ENCODE measurements at places on chromosomes 16 and 17.
A peak's percentile ranks its signal among the peaks of the same experiment; 100 is the strongest.

DNA sequence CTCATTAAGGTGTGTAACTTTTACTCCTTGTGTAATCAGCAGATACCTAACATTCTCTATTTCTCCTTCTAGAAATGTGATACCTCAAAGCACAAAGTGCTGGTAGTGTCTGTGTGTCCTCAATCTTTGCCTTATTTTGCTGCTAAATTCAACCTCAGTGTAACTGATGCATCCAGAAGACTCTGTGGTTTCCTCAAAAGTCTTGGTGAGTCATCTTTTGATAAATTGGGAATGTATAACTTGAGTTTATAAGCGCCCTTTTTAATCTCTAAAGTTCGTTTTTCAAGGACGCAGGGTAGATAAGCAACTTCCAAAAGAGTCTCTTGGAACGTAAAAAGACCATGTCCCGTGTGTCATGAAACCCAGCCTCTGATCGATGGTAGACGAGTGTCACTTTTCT lies 10.2 kb downstream of the NARF start:
- DNase-seq, result no peak

DNA sequence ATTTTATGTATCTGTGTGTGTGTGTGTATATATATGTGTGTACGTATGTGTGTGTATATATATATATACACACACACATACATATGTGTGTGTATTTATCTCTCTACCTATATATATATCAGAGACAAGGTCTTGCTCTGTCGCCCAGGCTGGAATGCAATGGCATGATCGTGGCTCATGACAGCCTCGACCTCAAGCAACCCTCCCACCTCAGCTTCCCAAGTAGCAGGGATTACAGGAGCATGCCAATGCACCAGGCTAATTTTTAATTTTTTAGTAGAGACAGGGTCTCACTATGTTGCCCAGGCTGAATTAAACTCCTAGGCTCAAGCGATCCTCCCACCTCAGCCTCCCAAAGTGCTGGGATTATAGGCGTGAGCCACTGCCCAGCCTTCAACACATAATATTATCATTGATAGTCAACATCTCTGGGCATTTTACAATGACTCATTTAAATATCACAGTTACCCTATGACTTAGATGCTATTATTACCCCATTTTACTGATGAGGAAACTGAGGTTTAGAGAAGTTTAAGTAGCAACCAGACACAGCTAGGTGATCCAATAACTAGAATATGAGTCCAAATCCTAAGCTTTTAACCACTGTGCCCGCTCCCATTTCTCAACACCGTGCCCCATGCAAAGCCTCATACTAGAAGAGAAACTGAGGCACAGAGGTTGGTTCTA lies 24.3 kb downstream of the G6PC3 start:
- DNase-seq, result no peak

DNA sequence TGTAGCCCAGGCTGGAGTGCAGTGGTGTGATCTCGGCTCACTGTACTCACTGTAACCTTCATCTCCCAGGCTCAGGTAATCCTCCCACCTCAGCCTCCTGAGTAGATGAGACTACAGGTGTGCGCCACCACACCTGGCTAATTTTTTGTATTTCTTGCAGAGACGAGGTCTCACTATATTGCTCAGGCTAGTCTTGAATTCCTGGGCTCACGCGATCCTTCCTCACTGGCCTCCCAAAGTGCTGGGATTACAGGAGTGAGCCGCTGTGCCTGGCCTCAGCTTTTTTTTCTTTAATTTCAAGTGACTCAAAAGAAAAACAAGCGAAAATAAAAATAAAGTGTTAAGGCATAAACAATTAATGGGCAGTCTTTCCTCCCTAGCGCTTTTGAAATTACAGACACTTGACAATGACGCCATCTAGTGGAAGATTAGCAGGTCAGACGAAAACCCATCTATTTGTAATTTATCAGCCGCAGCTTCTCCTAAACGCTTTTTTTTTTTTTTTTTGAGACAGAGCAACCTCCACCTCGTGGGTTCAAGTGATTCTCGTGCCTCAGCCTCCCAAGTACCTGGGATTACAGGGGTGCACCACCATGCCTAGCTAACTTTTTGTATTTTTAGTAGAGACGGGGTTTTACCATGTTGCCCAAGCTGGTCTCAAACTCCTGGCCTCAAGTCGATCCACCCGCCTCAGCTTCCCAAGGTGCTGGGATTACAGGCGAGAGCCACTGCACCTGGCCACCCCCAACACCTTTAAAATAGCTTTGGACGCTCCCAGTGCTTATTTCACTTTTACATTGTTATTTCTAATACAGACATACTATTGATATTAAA lies 28.1 kb upstream of the PECAM1 start:
- no peak for DNase-seq

- DNase-seq, result no peak
Observed at GRCh38 chr17:80655608-80656007, 111.0 kb downstream of the RPTOR start.

DNA sequence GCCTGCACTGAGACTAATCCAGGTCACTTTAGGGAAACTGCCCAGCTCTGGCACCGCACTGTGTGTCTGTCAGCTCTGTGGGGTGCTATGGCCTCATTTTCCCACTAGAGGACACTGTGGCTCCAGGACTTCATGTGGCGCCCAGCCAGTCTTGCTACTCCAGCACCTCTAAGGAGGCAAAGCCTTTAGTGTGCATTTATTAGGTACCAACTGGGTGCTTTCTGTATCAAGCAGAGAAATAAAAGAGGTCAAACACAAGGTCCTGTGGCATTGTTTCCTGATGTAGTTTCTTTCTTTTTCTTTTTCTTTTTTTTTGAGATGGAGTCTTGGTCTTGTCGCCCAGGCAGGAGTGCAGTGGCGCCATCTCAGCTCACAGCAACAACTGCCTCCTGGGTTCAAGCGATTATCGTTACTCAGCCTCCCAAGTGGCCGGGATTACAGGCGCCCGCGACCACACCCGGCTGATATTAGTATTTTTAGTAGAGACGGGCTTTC lies 12.5 kb upstream of the RHBDL3 start:
- DNase-seq, result peak; percentile 70

DNA sequence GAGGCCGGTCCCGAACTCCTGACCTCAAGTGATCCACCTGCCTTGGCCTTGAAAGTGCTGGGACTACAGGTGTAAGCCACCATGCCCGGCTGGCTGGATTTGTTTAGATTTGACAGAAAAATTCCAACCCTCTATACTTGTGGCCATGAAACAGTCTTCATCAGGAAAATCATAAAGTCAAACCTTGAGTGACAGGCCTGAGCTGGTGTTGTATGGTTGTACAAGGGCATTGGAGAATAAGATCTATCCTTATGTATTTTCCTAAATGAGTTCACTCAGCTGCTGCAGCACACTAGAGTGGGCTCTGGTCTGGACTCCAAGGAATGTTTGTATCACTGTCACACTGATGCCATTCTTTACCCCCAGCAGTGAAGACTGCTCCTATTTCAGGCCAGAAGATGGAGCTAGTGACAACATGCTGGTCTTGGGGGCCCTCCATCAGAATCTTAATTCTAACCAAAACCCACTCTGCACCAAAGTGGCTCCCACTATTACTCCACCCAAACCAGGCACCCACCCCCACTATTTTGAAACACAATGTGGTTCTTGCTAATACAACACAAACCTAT lies 27.4 kb downstream of the SNX11 start:
- no peak for DNase-seq

GRCh38 chr17:75130632-75131277 lies 787 bp downstream of the NT5C start:
- peak; percentile 69 for DNase-seq

DNA sequence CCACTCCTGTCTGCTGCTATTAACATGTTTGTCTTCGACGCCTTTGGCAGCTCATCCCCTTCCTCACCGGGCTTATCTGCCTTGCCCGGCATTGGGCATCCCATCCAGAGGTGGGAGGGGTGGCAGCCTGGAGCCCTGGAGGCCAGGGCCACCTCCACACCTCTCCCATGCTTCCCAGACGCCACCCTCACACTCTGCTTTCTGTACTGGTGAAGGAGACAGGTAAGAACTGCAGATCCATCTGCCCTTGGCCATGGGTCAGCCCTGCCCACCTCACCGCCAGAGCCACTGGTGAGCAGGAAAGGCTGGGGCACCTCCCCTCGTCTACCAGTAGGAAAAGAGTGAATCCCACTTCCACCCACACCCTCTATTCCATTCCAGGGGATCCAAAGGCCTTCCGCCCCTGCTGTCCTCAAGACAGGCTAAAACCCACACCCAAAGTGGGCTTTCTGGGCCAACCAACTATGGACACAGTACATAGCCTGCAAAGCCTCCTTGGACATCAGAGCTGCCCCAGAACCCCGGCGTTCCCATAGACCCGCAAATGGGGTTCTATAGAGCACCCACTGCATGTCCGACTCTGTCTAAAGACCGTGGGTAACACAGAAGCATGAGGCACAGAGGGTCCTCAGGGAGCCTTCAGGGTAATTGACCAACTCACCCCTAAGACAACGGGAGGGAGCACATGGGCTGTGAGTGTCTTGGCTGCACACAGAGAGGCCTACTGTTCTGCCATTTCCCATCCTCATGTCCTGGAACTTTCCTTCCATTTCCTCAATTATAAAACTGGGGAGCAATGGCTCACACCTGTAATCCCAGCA lies 23.4 kb upstream of the RBFOX3 start:
- DNase-seq, result no peak

DNA sequence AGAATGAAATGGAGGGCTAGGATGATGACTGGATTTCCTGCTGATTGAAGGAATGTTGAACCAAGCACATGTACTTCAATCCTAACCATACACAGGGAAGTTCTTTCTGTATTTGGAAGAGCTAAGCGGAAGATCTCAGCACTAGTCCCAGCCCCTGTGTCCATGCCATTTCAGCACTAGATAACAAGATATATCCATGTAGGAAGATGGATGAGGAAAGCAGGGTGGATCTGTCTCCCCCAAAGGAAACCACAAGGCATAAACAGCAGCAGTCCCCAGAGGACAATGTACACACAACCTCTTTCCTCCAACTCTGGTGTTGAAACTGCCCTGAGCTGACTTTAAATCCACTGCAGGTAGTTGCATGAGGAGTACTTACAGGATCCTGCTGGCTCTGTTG lies 75.1 kb downstream of the GRIN2A start:
- DNase-seq, result no peak

DNA sequence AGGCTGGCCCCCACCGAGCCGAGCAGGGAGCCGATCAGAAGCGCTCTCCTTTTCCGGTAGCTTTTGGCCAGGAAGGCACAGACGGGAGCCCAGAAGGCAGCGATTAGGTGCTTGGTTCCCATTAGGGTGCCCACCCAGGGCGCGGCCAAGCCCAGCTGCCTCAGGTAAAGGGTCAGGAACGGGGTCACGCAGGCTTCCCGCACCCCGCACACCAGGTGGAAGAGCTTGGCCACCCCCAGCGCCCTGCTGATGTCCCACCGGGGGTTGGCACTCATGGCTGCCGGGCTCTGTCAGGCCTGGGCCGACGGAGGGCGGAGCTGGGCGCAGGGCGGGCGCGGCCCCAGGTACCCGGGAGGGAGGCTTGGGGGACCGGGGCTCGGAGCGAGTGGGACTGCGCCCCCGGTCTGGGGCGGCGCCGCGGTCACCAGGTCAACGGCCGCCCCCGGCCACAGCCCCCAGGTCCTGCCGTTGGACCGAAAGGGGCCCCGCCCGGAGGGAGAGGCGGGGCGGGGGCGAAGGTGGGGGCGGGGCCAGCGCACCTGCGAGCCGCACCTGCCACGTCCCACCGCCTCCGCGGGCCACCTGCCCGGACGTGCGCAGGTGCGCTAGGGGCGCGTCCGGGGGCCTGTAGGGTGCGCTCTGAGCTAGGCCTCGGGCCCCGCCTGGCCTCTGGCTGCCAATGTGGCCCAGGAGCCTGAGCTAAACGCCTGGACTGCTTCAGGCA lies at the start of gene MFSD6L:
Gene MFSD6L (minus strand): TSS at position 520 of the 724 bp plus-strand sequence. CDS start 245 bp downstream, at position 275.
- DNase-seq, result peak; percentile 15

DNA sequence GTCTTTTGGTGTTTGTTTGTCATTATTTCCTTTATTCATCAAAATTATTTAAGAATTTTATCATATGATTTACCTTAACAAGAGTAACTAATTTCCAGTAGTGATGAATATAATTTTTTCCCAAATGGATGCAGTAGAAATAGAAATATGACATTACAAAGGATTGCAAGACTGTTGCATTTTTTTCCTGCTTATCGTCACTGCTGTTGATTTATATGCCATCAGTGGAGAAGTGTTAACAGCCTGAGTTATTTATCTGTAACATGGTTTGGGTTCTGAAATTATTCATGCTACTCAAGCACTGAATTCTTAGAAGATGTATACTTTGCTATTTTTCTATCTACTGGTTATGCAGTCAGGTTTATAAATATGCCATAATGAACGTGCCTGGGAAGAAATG lies 68.6 kb downstream of the TMEM100 start:
- DNase-seq, result no peak

DNA sequence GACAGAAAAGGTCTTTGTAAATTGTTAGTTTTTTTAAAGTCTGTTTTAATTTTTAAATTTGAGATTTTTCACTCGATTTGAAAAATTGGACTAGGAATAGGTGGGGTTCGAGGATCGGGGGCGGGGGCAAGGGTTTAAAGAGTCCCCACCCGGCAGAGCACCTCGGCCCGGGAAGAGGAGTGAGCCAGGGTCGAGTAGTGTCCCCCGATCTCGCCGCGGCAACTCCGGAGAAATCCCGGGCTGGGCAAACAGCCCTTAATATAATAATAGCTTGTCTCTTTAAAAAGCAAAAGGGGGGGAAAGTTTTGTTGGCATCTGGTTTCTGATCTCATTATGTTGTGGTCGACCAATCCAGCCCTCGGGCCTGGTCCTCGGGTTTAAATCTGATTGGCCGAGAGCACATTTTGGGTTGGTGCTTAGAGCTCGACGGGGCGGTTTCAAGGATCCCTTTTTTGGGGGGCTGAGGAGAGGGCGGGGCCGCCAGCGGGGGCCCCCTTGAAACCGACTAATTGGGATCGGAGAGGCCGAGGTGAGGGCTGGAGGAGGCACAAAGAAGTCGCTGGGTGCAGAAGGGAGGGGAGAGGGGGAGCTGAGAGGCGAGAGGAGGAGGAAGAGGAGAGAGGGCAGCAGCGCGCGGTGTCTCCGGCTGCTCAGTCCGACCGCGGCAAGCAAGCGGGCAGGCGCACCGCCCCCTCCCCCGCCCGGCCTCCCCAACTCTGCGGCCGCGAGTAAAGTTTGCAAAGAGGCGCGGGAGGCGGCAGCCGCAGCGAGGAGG lies at the start of gene FZD2:
Gene FZD2 (plus strand): TSS at position 653 of the 775 bp plus-strand sequence. CDS start 205 bp downstream, outside the sequence.
- peak; percentile 59 for DNase-seq

- DNase-seq, result no peak
Observed at GRCh38 chr17:34246446-34246845, 8.6 kb upstream of the CCL2 start.

- peak; percentile 40 for DNase-seq
Observed at GRCh38 chr16:2473446-2473926, 1.4 kb upstream of the TBC1D24 start.

DNA sequence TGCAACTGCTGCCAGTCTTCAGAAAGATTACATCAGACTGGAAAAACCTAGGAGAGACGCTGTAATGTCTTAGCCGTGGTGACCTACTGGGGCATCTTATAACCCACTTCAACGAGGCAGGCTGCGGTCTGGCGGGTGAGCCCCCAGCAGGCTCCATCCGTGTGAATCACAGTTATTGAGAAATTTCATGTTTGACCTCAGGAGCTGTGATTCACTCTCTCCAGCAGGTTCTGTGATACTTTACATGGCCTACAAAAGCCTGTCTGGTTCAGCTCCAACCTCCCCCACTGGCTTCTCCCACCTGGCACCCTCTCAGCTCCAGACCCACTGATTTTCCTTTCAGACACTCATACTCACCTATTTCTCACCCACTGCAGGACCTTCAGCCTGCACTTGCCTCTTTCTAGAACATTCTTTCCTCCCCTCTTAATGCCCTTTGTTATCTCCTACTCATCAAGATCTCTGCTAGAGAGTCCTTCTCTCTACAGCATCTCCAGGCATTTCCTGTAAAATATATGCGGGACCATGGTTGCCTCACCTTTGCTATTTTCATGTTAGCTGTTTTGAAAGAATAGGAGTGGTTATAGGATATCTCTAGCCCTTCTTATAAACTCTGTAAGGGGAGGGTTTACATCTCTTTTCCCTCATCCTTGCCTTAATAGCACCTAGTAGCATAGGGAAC lies 227.9 kb downstream of the MAF start:
- no peak for DNase-seq

All from activated naive CD8-positive, alpha-beta T cell treated with anti-CD3 and anti-CD28 coated beads for 36 hours (primary cell).